Retina (tissue), 1 donor: ENCODE measurements at places on chromosomes 3 and 15.
A peak's percentile ranks its signal among the peaks of the same experiment; 100 is the strongest.

GRCh38 chr15:69610277-69610676 lies 157.7 kb downstream of the RPLP1 start:
- no peak for DNase-seq

DNA sequence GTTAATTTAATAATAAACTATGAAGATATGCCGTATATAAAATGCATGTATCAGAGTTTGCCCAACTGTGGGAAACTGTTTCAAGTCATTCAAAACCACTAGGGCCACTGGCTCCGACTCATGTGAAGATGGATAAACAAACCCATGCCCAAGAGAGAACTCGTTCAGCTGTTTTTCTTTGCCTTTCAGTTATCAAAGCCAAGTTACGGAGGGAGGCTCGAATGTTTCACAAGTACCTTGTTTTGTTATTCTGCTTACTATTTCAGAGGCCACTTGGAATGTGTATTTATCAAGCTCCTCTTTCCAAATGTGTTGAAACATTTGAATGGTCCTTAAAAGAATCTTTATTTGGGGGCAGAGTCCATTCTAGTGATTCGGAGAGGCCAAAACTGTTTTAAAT lies 82.1 kb downstream of the DUT start:
- DNase-seq, result no peak

GRCh38 chr15:89673165-89673512 lies 6.0 kb downstream of the PLIN1 start:
- peak; percentile 60 for DNase-seq

DNA sequence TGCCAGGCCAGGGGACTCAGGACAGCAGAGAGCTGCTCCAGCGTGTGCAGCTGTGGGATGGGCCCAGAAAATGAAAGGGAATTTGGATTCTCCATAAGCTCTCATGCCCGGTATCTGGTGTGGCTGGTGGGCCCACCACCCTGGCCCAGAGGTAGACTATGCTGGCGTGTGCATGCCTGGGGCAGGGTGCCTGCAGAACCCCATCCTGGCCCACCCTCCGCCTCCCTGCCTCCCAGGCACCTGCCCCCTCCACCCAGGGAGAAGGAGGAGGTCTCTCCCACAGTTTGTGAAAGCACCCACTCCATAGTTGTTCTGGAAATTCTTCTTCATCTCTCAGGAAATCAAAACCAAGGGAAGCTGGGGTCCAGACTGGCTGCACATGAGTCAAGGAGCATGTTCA lies 112.9 kb downstream of the ADCY5 start:
- no peak for DNase-seq

DNA sequence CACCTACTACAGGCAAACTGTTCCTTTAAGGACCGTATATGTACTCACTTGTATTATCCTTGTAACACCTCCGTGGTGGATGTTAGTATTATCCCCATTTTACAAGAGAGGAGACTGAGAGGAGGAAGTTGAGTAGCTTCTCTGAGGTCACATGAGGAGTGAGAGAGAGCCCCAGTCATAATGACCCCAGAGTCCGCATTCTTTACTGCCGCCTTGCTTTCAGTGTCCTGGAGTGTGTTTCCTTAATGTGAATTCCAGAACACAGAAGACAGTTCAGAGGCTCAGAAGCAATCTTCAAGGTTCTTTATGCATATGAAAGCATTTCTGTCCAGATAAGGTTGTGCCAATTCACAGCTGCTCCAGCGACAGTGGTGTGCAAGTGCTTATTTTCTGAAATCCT lies 199.2 kb downstream of the CACNA2D3 start:
- no peak for DNase-seq

DNA sequence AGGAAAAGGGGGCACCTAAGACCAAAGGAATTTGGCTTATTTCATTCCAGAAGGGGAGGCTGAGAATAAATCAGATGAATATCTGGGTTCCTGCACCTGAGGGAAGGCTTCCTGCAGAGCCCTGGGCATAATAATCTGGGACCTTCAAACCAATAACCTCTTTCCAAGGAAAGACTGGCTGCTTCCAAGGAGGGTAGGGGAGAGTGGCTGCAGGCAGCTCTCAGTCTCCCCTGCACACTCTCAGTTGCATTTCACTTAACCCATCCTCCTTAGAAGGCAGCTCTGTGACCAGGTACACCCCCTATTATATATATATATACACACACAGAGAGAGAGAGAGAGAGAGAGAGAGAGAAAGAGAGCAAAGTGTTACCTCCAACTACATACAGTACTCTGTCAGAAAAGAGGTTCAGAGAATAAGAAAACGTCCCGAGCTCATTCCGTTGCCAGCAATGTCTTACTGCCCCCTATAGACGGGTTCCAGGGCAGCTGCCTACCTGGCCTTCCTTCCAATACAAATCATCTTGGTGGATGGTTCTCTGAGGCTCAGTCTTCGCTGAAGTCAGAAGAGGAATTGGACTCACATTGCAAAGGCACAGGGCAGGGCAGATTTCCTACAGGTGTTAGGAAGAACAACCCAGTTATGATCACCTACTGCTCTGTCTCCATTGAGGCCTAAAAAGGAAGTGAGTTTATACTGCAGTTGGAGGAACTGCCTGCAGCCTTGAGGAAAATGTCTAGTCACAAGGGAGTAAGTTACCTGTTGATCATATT lies 26.1 kb downstream of the CAPN3 start:
- peak; percentile 18 for DNase-seq

DNA sequence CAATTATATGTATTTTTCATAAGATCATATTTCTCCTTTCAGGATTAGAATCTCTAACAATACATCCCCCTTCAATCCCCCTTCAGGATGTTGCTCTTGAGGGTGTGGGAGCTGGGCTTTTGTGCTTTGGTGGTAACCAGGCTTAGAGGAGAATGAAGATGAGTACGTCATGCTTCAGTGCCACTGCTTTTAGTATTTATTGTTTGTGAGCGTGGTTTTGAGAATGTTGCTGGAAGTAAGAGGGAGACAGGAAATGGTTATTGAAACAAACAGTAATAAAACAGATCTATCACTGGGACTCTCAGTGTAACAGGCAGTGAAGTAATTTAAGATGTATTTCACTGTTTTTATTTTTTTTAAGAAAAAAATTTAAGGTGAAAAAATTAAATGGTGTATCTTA lies 35.3 kb downstream of the GBE1 start:
- DNase-seq, result no peak

GRCh38 chr15:57599296-57599810 lies 7.6 kb downstream of the MYZAP start:
- no peak for DNase-seq

DNA sequence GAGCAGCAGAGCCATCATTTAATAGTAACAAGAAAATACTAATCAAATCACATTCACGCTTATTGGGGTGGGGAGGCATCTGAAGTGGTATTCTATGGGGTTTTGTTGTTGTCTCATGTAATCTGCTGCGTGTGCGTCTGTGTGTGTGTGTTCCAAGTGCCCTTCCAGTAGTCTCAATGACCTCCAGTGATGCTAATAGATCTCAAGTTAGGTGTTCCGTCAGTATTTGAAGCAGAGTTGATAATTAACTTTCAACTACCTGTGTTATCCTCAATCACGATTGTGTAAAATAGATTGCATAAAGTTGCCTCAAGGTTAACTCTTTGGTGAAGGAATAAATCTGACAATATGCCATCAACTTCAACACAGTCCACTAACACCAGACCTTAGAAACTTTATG lies 375.0 kb downstream of the MECOM start:
- DNase-seq, result no peak

- no peak for DNase-seq
Observed at GRCh38 chr3:177102553-177102952, 94.7 kb downstream of the TBL1XR1 start.

DNA sequence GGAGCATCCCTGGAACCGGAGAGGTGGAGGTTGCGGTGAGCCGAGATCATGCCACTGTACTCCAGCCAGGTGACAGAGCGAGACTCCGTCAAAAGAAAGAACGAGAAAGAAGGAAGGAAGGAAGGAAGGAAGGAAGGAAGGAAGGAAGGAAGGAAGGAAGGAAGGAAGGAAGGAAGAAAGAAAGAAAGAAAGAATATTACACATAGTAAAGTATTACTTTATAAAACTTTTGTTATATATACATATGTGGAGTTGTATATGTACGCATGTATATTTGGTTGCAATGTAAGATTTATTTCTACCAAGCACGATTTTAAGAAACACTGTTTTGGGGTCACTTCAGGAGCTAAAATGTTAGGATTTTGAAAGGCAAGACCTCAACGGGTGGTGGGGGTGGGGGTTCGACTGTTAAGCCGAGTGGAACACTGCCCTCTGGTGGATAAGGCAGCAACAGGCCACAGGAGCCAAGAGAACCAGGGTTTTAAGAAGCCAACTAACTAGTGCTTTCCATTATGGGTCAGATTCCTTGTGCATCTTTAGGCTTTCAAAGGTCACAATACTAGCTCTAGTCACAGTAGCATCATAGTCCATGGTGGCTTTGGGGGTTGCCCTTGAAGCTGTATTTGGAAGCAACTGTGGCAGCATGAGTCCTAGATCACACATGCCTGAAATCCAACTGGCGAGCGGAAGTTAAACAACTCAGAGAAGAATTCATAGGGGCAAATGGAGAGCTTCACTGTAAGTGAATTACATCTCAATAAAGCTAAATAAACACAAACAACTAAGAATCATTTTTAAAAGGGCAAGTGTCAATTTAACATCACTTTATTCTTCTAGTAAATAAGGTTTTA lies 22.5 kb downstream of the GLB1 start:
- DNase-seq, result peak; percentile 48
